ENCODE measurements at places on chromosomes 4 and X.

- DNase-seq, result no peak
Observed at GRCh38 chr4:27973700-27974099, 1113.1 kb downstream of the STIM2 start.

DNA sequence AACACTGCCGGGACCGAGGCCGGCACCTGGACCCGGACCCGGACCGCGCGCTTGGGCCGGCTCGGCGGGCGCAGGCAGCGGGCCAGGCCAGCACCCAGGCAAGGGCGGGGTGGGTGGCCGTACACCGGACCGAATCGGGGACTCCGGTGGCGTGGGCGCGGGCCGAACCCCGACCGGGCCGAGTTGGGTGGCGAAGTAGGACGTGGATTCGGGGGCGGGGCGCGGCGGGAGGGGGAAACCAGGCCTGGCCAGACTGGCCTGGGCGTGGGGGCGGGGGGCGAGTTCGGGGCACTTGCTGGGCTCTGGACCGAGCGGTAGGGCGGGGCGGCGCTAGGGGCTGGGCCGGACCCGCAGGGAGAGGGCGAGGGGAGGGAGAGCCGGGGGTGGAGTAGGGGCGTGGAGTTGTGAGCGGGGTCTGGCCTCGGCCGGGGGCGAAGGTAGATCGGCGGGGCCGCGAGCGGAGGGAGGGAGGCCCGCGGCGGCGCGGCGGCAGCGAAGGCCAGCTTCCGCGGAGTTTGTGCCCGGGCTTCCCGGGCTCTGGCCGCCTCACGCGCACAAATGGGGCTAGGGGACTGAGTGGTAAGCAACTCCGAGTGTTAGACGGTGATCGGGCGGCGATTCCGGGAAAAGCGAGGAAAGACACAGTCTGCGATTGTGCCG lies 1.8 kb upstream of the BCORL1 start:
- no peak for DNase-seq

DNA sequence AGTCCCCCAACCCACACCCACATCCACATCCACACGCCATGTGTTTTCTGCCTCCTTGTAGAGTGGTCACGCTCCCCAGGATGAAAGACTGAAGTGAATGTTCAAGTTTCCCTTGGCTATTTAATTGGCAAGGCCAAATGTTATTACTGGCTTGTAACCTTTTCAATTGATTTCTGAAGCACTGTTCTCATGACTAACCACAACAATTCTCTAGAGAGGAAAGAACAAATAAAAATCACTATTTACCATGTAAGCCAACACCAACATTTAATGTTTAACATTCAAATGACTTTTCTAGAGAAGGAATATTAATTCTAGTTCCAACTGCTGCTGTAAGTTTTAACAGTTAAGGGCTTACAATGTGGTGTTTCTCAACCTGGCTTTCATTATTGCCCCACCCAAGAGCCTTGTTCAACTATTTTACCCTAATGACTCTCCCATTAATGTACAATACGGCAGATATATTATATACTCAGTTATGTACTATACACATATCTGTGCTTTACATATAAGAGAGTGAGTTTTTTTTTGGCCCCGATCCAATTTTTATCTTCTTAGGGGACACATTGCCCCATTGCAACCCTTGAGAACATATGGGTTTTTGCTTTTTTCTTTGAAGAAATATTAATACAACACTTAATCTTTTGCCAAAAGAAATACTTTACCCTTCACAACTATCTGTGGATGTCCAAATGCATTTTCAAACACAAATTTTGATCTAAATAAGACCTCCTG lies 46.5 kb downstream of the RELL1 start:
- no peak for DNase-seq

DNA sequence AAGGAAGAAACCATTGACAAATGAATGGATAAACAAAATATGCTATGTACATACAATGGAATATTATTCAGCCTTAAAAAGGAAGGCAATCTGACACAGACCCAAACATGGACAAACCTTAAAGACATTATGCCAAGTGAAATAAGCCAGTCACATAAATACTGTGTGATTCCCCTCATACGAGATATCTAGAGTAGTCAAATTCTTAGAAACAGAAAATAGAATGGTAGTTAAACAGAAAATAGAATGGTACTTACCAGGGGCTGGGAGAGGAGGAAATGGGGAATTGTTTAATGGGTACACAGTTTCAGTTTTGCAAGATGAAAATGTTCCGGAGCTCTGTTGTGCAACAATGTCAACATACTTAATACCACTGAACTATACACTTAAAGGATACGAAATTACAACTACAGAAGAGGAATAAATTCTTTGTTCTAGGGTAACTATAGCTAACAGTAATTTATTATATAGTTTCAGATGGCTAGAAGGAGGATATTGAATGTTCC lies 47.8 kb upstream of the DUSP21 start:
- DNase-seq, result no peak

DNA sequence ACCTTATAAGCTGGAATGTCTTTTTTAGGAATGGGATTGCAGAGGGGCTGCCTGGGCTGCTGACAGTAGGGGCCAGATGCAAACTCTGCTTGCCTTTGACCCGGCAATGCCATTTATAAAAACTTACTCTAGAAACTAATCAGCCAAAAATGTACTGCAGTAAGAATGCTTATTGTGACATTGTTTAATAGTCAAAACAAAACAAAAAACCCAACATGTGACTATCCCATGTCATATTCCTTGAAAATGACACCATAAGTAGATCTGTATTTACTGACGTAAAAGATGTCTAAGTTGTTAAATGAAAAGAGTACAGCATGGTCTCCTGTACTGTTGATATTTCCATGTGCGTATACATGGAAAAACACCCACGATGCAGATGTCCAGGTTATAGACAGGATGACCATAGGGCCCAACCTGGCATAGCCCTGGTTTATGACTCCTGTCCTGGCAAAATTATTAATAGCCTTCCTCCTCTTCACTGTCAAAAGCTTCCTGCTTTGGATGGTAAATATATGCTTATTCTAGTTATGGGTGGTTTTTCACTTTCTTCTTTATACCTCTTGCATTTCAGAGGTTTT lies 138.9 kb downstream of the PTTG2 start:
- no peak for DNase-seq

DNA sequence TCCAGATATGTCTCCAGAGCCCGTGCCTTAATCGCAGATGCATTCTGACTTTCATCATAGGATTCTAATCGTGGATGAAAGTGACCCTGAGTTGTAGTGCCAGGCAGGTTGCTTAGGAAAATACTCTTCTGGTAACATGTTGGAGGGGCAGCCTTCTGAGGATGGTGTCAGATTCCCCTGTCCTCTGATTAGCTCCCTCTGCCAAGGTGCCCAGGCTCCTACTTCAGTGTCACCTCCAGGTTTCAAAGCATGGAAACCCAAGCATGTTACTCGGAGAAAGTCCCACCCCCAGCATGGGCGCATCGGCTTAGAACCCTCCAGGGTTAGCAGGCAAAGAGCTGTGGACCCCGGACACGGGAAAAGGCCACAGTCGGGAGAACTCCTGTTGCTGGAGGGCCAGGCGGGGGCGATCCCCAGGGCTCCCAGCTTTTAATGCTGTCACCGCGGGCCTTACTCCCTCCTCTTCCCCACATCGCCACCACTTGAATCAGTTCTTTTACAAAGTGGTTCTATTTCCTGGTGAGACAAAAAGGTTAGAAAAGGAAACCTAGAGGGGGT lies 44.5 kb downstream of the TRIM2 start:
- DNase-seq, result no peak

DNA sequence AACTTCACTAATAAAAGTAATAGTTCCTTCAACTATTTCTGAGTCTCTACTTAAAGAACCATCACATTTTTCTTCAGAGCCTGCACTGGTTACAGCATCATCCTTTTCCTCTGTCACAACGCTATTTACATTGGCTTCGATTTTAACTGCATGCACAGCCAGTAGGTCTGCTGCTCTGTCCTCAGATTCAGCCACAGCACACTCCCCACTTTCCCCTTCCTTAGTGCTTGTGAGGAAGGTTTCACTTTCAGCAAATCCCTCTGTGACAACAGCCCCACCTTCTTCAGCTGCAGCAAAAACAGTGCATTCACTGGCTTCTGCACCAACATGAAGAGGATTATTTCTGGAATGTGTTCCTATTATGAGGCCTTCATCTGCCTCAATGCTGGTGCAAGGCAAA lies 25.7 kb downstream of the BOD1L1 start:
- DNase-seq, result no peak

GRCh38 chr4:175386776-175387507 lies 425.1 kb downstream of the GPM6A start:
- no peak for DNase-seq

GRCh38 chrX:131831185-131831520 lies 191.9 kb upstream of the STK26 start:
- no peak for DNase-seq

DNA sequence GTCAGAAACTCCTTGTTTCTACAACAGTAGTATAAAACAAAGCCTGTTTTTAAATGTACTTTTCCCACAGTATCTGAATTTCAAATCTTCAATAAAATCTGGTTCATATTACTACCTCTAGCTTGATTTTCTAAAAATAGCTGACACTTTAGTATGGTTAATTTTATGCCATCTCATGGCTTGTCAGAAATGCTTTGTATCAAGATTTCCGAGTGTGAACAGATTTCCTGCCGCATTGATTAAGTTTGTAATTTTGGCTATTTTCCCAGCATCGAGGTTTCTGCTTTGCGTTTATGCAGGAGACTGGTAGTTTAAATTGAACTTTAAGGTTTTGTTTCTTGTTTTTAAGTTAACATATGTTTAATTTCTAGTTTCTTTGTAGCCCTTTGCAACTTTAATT lies 44.2 kb downstream of the CLCN3 start:
- DNase-seq, result no peak

GRCh38 chr4:140906993-140907962 lies 151.1 kb upstream of the TBC1D9 start:
- no peak for DNase-seq

DNA sequence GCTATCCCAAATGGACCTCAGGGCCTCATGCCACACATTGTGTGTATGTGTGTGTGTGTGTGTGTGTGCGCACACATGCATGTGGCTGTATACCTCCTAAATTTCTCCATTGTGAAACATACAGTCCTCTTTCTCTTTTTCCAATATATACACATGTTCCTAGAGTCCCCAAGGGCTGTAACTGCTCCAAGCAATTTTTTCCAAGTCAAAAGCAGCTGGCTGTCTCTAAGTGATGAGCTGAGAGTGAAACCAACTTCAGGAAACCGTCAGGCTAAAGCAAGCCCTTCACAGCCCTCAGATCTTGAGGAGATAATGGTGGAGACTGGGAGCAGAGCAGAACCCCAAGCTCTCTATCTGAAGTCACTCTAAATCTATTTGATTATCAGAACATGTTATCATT lies 496.1 kb upstream of the DIPK2B start:
- no peak for DNase-seq

DNA sequence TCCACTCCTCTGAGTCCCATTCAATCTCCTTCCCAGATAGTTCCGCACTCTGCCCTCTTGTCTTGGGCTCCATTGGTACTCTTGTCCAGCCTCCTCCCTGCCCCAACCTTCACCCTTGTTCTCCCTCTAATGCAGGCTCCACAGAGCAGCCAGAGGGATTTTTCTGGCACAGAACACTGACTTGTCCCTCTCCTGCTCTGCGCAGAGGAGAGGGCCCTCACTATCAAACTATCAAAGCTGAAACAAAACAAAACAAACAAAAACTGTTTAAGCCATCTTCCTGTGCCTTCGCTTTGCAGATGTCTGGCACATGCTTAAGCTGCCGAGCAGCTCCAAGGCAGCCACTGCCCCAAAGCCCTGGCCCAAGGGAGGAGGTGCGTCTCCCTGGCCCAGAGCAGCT lies 2.9 kb downstream of the CNGA2 start:
- no peak for DNase-seq

DNA sequence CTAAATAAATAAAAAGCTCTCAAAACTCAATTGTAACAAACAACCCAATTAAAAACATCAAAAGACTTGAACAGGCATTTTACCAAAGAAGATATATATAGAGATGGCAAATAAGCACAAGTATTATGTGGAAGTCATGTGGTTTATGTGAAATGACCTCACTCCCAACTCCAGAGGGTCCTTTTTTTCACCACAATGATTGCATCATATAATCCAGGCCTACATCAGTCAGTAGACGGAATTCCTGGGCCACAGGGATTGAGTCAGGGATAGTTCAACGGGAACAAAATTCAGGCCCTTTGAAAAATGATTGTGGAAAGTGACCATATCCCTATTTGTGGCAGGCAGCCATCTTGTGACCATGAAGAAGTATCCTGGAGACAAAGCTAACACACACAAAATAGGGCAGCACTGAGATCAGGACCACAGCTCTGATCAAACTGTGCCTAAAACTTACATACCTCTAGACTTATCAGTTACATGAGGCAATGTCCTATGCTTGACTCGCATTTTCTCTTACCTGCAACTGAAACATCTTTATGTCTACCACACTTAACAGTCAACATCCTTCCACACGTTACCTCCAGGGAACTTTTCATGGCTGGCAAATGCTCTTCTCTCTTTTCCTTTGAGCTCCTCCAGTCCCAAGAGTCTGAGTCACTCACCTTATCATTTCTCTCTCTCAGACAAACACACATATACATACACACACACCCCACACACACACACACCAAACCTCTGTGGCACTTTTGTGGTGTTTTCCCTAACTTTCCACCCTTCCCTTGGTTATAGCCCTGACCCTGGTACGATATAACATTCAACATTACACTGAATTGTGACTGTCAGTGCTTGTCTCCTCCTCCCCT lies 113.5 kb downstream of the PHF8 start:
- DNase-seq, result peak; percentile 18

DNA sequence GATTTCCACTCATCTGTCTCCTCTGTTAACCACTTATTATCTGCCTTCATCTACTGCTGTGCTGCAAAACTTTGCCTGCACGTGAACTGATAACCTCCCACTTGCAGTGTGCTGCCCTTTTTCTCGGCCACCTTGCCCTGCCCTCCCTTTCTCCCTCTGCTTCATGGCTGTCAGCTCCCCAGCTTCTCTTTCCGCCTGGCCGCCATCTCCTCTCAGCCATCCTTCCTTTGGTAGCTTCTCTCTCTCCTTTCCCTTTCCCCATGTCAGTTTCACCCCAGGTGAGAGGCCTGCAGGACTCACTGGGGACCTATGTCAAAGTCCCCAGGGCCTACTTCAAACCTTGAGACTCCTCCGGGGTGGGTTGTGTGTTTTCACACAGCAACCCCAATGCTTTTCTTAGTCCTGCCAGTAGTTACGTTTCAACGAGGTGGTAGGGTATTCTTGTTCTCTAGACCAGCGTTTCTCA lies 6.6 kb downstream of the MSL3 start:
- DNase-seq, result no peak

DNA sequence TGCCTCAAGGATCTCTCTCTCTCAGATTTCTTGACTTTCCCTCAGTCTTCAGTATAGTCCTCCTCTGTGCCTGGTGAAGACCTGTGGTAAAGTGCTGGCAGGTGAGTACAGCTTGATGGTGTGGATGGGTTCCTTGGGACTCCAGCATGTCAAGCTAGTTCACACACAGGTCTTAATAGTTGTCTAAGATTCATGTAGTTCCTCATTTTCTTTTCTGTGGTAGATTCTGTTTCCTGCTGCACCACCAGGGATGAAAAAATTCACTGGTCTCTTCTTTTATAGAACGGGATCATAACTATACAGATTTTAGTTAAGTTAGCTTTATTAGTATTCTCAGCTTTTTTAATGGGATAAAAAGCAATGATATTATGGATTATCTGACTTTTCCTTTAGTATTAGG lies 32.5 kb upstream of the PAQR3 start:
- DNase-seq, result no peak

- no peak for DNase-seq
Observed at GRCh38 chrX:112826023-112826422, 14.6 kb downstream of the AMOT start.

GRCh38 chr4:85783483-85783882 lies 308.5 kb downstream of the ARHGAP24 start:
- DNase-seq, result peak; percentile 65
